ENCODE measurements at places on chromosomes 11 and 22.

DNA sequence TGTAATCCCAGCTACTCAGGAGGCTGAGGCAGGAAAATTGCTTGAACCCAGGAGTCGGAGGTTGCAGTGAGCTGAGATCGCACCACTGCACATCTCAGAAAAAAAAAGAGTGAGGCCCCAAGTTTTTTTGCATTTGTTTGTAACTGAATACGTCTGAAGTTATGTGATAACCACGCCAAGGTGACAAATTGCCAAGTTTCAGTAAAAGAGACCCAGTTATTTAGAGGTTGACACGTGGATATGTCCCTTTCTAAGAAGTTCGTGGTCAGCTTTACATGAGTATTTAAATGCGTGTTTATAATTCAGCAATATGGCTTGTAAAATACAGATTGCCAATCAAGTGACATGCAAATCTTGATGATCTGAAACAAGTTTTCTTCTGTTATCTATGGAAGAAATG lies 8.0 kb downstream of the PPARA start:
- DNase-seq: no peak

DNA sequence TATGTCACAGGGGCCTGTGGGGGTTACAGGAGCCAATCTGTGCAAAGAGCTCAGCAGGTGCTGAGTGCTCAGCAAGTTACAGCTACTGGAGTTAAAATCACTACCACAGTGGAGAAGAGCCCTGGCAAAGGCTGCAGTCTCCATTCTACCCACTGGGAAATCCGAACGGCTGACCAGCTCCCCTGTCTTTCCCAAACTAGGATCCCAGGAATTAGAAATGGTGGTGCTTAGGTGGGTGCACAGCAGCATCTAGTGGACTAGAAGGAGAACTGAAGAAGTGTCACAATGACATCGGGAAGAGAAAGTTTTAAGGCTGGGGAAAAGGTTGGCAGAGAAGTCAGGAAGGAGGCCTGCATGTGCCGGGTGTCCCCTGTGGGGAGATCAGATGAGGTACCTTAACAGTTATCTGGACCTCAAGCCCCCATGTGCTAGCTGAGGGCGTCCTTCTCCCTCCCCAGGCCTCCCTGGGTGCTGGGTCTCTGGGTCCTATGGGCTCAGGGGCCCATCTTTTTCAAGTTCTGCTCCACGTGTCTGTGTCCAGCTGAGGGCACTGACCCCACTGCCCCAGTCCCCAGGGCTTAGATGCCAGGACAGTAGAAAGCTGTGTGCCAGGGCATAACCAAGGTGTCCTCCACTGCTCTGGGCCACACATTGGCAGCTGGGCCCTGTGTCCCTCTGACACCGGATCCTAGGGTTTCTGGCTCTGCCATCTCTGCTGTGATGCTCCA lies 1.9 kb downstream of the PIWIL3 start:
- no peak for DNase-seq

DNA sequence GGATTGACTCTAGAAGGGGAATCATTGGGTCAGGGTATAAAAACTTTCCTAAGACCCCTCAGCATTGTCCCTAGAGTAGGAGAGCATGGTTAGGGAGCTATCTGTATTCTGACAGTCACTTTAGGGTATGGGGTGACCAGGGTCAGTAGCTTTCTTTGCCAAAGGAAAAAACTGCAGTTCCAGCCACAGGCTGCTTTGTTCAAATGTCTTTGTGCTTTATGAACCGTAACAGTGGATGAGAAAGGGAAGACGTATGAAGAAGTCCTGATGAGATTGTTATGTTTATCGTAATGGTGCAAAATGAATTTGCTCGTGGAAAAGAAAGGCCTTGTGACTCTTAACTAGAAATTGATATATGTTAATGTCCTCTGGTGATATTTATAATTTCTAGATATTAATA lies 30.0 kb downstream of the CYB5R2 start:
- no peak for DNase-seq

GRCh38 chr11:118819334-118820024 lies 28.5 kb upstream of the DDX6 start:
- no peak for DNase-seq

GRCh38 chr11:26297189-26297975 lies 34.5 kb upstream of the ANO3 start:
- DNase-seq: no peak

DNA sequence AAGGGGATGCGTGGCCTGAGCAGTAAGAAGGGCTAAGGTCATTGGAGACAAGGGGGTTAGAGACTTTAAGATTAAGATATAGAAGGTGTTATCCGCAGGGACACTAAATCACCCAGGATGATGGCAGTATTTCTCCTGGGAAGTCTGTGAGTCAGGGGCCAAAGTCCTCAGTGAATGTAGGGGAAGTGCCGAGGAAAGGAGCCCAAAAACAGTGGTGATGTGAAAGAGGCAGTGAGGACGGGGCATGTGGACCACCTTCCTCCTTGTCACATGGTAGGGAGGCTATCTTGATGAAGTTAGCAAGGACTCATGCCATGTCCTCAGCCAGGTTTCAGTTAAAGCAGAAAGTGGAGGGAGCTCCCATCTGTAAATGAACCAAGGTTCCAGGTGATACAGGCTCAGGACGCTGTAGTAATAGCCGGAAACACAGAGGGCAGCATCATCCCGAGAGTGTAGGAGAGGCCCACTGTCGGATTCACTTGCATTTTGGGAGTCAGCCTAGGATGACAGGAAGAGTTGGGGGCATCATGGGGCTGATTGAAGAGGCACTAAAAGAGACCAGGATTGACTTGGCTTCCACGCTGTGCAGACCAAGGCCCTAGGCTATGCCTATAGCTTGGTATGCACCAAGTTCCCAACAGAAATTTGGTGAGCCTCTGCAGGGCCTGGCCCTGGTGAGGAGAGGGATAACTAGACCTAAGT lies 33.5 kb downstream of the WEE1 start:
- no peak for DNase-seq

- no peak for DNase-seq
Observed at GRCh38 chr11:99068832-99069231, 48.1 kb downstream of the CNTN5 start.

- DNase-seq: peak; percentile 32
Observed at GRCh38 chr11:65180877-65181568, 705 bp upstream of the CAPN1 start.
